ENCODE measurements at places on chromosomes 4 and X.

DNA sequence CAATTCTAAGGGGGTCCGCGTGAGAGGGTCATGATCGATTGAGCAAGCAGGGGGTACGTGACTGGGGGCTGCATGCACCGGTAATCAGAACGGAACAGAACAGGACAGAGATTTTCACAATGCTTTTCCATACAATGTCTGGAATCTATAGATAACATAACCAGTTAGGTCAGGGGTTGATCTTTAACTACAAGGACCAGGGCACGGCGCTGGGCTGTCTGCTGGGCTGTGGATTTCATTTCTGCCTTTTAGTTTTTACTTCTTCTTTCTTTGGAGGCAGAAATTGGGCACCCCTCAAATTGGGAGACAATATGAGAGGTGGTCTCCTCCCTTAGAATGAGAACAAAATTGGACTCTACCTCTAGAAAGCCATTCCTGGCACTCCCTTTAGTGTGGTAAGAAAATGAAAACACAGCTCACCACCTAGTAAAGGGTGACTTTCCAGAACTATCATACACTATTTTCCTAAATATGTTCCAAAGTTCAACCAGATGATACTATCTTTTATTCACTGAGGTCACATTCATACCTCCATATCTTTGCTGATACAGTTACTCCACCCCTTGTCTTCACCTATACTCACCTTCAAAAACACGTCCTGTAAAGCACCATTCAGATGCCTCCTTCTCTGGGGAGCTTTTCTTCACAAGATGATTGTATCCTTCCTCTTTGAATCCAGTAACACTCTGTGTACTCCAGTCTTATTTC lies 1058.3 kb upstream of the SLIT2 start:
- DNase-seq: no peak

- no peak for DNase-seq
These were observed 20.3 kb downstream of the TBC1D14 start for GRCh38 chr4:6929812-6930464.

DNA sequence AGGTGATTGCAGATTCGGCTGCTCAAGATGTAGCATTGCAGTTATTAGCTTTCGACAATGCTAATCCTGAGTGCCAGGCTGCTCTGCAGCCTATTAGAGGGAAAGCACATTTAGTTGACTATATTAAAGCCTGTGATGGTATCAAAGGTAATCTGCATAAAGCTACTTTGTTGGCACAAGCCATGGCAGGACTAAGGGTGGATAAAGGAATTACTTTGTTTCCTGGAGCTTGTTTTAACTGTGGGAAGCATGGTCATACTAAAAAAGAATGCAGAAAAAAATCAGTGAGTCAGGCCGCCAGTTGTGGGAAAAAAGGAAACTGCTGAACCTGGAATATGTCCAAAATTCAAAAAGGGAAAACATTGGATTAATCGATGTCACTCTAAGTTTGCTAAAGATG lies 154.9 kb upstream of the TECRL start:
- DNase-seq: no peak

GRCh38 chr4:168514249-168514852 lies 17.5 kb downstream of the PALLD start:
- peak; percentile 12 for DNase-seq

- DNase-seq: no peak
These were observed 790 bp downstream of the CLGN start for GRCh38 chr4:140426610-140427105.

DNA sequence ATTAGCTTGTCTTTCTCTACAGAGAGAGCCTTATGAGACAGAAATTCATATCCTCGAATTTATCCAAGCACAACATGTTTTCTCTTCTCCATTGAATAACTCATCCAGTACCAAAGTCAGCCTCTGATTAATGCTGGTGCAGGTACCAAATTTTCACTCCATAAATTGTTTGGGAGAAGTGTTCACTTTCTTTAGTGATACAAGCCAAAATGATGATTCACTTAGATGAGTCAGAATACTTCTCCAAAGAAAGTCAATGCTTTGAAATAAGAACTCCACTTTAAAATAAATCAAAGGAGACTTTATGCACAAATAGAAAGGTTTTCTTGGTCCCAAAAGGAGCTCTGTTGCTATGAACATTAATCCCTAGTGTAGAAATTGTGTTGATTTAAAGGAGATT lies 60.2 kb downstream of the MAOB start:
- DNase-seq: no peak

GRCh38 chr4:160009656-160010493 lies 907.0 kb downstream of the RAPGEF2 start:
- no peak for DNase-seq

- DNase-seq: no peak
These were observed 104.1 kb upstream of the BMP3 start for GRCh38 chr4:80926446-80926845.

- no peak for DNase-seq
These were observed 48.5 kb downstream of the FSTL5 start for GRCh38 chr4:162115333-162115732.

GRCh38 chr4:156663663-156664062 lies 307.9 kb downstream of the PDGFC start:
- DNase-seq: no peak

DNA sequence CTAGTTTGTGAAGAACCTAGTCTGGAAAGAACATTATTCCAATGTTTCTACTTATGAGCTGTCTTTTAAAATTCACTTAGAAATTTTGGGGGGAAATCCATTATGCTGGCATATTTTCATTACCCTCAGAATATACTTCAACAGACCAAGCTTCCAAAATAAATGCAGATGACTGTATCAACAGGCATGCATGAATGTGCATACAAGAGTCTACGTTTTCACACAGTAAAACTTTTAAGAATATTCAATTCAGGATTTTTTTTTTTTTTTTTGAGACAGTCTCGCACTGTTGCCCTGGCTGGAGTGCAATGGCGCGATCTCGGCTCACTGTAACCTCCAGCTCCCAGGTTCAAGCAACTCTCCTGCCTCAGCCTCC lies 49.7 kb downstream of the ABCG2 start:
- DNase-seq: no peak

- DNase-seq: no peak
These were observed 527.7 kb upstream of the MAGEB2 start for GRCh38 chrX:29687687-29688086.

DNA sequence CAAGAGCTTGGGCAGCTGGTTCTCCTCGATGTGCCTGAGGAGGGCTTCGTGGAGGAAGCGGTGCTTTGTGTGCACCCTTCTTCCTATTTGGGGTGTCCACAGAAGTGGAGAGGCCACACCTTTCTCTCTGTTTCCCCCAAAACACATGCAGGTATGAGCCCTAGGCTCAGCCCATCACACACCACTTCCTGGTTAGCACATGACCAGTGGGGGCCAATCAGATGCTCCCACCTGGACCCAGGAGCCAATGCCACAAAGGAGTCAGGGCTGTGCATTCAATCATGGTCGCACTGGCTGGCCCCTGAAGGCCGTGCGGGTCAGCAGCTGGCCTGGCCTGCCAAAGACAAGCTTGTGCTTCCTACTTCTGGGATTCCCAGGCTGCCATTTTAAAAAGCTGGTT lies 51.4 kb downstream of the PPP2R2C start:
- DNase-seq: no peak

DNA sequence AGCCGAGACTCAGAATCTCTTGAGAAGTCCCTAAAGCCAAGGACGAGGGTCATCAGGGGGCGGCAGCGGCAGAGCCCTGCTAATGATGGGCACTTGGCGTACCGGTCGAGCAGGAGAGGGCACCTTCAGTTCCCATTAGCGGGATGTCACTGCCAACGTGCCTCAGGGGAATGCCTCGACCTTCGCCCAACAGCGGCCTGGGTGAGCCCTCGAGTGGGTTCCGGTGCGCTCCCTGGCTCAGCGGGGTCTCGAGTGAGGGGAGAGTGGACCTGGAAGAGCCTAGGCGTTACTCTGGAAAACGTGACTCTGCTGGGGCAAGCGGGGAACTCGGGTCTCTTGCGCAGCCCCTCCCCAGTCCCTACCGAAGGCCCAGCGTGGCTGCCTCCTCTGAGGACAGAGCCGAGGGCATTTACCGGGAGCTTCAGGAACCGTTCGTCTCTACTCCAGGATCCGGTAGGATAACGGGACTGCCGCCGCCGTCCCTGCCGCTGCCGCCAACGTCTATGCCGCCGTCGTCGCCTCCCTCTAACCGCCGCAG lies 36.9 kb downstream of the PGRMC1 start:
- no peak for DNase-seq

DNA sequence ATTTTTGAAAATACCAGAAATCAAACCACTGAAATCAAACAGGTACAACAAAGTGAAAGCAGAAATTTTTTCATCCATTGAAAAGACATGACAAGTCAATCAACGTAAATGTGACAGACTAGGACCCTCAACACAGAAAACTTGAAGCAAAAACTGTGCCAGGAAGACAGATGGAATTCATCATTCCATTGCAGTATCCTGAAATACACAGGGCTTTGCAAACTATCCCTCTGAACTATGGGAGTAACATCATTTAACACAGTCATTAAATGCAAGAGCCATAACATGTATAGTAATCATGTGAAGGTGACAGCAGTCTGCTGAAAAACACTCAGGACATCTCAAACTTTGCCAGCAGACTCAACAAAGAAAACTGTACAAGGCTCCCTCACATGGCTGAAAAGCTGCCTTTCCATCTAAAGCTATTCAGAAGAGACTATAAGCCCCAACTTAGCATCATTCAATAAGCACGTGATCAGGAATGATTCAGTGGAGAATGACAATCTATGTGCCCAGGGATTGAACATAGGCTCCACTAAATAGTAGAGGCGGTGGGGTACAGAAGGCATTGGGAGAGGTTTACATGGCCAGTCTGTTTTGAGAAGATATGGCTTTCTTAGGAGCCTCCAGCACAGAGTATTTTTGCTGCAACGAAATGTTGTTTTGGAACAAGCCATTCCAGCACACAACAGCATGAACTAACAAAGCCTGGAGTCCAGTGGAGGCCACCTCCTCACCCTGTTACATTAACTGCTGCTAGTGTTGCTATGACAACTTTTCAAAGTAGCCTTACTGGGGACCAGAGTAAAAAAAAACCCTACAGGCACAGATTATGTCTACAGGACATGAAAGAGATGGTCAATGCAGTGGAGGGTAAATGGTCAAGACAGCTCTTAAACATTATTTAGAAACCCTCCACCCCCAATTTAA lies 274.5 kb upstream of the NOCT start:
- DNase-seq: no peak

GRCh38 chrX:2874222-2875135 lies 45.7 kb downstream of the GYG2 start:
- DNase-seq: no peak

- no peak for DNase-seq
These were observed 4.2 kb upstream of the PKD2 start for GRCh38 chr4:88003261-88003660.

- no peak for DNase-seq
These were observed 278.0 kb downstream of the PDGFC start for GRCh38 chr4:156693557-156693956.

DNA sequence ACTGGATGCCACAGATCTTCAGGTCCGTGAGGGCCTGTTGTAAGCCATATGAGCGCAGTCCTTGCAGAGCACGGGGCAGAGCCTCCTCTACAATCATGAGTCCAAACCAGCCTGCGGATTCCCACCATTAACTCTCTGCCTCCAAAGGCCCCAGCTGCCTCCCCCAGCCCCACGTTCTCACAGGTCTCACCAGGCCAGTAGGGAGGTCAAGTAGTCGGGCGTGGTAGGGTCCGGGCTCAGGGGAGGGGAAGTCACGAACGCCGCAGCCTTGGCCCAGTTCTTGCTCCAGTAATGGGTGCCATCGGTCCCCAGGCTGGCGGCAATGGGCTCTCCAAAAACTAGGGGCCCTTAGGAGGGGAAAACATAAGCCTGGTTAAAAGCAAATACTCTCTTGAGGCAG lies 53.6 kb downstream of the CRMP1 start:
- no peak for DNase-seq

- no peak for DNase-seq
These were observed 22.0 kb downstream of the RUFY3 start for GRCh38 chr4:70743731-70744130.

- peak; percentile 16 for DNase-seq
These were observed 99.6 kb upstream of the CCSER1 start for GRCh38 chr4:90027565-90027964.
